ENCODE measurements at places on chromosomes 12 and 14.
A peak's percentile ranks its signal among the peaks of the same experiment; 100 is the strongest.

GRCh38 chr12:71871116-71871515 is 31.6 kb downstream of the TBC1D15 start:
- DNase-seq = no peak

- no peak for DNase-seq
Measured at GRCh38 chr14:68468437-68469207, 324.2 kb downstream of the ZFP36L1 start.

GRCh38 chr12:83630526-83630925 is 943.8 kb downstream of the TMTC2 start:
- no peak for DNase-seq

DNA sequence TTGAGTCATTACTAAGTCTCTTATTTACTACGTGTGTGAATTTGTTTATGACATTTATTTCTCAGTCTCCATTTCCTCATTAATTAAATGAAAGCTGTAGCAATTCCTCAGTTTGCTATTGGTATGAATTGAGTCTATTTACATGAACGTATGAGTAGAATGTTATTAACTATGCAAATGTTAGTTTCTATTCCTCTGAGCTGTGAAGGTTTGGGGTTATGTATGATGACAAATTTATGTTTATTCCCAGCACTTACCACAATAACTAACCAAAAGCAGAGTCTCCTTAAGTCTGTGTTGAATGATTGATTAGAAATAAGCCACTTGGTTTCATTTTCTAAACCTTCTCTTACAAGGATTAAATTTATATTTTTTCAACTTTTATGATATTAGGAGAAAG is 1340.9 kb downstream of the FSCB start:
- DNase-seq = no peak

DNA sequence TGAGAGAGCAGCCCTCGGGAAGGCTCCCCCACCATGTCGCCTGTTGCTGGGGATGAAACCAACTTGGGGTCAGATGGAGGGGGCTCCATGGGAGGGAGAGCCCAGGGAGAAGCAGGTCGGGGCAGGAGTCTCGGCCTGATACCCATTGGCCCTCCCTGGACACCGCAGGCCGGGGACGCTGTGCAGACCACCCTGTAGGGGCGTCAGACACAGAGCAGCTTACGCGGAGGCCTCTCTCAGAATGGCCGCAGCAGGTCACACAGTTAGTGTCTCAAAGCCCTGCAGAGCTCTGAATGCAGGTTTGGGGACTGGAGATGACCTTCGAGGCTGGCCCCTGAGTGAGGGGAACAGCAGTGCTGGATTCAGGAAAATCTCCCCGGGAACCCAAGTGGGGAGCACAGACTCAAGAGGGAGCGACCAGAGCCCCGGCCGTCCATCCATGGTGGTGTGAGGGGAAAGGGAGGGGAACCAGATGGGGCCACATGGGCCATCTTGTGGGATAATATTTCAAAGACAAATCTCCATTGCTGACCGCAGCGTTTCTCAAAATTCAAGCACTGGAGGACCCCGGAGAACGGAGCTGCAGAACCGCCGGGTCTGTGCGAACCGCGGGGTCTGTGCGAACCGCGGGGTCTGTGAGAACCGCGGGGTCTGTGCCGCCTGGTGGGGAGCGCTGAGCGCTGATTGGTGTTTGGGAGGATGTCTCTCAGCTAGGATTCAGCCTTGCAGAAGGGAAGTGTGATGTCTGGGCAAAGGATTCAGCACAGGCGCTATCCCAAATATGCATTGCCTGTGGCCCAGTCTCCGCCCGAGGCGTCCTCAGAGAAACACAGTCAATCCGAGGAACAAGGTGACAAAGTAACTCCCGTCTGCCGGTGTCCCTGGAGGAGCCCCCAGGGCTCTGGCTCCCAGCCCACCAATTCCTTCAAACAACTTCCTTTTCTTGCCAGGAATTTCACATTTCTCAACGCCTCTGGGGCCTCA is 324.4 kb upstream of the RTL1 start:
- no peak for DNase-seq

DNA sequence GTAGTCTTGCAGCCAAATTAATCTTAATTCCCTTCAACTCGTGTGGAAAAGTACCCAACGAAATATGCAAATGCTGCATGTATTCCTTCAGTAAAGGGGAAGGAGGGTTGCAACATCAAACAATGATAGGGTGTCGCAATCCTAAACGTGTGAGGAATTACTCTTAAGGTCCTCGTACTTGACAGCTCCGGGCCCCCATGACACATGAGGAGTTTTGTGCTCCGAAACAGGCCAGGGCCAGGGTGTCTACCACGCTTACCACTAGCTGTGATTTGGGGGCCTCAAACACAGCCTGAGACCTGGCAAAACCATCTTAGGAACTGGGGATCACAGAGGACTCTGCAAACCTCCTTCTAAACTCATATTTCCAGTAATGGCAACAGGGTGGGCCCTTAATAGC is 20.4 kb downstream of the FOS start:
- DNase-seq = no peak

- no peak for DNase-seq
Measured at GRCh38 chr12:94149781-94150239, 1.4 kb downstream of the PLXNC1 start.

GRCh38 chr14:99174081-99174769 is 97.8 kb downstream of the BCL11B start:
- DNase-seq = no peak

DNA sequence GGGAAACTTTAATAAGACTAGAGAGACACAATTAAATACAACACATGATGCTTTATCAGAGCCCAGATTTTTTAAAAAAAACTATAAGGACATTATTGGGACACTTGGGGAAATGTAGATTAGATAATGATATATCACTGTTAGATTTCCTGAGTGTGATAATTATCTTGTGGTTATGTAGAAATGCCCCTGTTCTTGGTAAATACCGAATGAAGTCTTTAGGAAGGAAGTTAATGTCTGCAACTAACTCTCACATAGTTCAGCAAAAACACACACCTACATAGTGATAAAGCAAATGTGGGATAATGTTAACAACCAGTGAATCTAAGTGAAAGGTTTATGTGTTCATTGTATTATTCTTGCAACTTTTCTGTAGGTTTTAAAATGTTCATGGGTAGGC is 14.6 kb upstream of the CACNB3 start:
- no peak for DNase-seq

GRCh38 chr14:89231426-89232113 is 185.5 kb downstream of the FOXN3 start:
- DNase-seq = no peak

DNA sequence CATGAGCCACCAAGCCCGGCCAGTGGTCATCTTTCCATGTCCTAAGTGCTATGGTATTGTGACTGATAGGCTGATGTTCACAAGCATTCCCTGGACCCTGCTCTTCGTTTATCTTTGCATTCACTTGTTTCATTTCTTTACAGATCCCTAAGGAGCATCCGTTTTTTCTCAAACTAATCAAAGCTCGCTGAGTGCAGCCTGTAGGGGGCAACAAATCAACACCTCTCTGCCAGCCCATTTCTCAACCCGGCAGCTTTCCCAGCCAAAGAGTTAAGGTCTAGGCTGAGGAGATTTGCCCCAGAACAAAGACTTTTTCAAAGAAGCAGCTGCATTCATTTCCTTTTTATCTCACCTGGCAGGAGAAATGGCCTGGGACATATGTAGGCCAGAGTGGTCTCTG is 12.1 kb downstream of the SIRT4 start:
- DNase-seq = no peak

- DNase-seq = no peak
Measured at GRCh38 chr14:97878727-97879126, 1081.5 kb downstream of the VRK1 start.

DNA sequence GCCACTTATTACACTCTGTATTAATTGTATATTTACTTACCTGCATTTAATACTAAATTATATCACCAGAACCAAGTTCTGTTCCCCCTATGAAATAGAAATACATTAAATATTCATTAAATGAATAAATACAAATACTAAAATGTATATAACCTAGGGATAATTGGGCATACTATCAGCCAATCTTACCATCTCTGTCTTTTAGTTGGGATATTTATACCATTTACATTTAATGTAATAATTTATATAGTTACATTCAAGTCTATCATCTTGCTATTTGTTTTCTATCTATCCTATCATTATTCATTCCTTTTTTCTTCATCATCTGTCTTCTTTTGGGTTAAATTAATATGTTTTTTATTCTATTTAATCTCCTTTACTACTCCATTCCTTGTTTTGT is 4.1 kb upstream of the ADAMTS20 start:
- DNase-seq = no peak

- DNase-seq = peak; percentile 86
Measured at GRCh38 chr12:69470189-69471075, at the start of gene FRS2. TSS of gene FRS2 (plus strand) at chr12:69470388. CDS start at chr12:69569031, 98,643 bp downstream.

- no peak for DNase-seq
Measured at GRCh38 chr12:54376596-54376995, 7.9 kb downstream of the ZNF385A start.
